ENCODE measurements at places on chromosomes 11 and 22.
A peak's percentile ranks its signal among the peaks of the same experiment; 100 is the strongest.

DNA sequence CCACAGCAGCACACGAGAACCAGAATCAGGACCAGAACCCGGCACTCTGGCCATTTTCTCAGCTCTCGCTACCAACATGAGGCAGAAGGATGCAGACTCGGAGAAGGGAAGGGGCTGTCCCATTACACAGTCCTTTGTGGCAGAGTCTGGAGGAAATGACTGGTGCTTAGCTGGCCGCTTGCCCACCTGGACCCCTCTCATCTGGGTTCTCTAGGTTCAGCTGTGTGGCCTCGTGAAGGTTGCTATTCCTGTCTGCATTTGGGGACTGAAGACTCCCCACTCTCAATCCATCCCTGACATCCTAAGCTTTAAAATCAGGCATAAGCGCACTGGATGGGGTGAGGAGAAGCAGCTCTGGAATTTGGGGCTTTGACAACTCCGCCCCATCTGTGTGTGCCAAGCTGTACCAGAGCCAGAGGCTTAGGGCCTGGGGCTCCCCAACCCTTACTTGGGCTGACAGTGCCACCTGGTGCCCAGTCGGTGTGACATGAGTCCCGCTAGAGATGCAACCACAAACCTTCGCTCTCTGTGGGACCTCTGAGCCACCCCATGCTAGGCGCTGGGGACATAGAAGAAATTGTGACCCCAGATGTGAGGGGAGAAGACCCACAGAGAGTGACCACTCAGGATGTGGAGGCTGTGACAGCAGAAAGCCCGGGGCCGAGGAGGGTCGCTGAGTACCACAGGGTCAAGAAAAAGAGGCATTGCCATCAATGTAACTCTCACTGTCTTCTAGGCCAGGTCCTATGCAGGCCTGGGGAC, 35.8 kb upstream of the FCHSD2 start:
- peak; percentile 79 for DNase-seq

GRCh38 chr11:112885744-112886433, 75.3 kb upstream of the NCAM1 start:
- DNase-seq, result no peak

DNA sequence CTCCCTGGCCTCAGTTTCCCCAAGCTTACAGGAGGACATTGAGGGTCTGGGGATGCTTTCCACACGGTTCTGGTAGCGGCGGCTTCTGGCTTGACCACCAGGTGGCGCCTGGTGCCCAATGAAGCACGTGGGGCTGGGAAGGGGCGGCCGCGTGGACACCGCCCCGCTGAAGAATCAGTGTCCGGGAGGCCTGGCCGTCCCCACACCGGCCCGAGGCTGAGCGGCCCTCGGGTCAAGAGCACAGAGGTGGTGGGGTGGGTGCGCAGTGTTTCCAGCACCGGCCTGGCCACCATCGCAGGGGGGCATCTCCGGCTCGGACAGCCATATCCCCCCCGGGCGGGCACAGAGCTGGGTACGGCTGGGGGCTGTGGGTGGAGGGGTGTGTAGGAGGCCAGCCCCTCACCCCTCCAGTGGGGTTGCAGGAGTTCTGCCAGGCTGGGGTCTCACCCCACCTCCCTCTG, 27.8 kb upstream of the PPARA start:
- no peak for DNase-seq

DNA sequence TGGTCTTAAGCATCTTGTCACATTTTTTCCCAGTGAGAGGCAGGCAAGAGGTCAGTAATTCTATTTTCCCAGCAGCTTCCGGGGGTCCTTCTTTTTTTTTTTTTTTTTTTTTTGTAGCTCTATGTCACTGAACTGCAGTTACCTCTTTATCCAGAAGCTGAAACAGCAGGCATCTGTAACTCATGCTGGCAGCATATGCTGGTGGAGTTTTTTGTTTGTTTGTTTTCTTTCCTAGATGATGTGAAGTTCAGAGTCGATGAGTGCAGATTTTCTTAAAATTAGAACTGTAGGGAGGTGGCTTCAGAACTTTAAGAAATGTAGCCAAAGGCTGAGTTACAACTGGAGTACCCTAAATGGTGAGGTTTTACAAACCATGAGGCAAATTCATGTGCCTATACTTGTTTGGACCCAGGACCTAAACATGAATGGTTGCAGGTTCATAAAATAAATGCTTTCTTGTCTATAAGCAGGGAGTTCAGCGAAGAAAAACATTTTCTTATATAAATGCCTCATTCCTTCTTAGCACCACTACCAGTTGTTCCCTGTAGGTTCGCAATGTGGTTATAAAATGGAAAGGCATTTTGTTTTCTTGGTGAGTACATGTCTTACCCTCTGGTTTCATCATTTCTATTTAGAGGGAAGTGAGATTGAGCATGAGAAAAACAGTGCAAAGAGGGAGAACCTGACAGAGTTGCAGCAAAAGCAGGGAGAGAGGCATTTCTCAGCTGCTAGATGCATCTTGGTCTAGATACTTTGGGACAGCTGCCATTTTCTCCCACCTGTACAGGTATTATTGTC, 84.0 kb downstream of the TRIM44 start:
- no peak for DNase-seq

GRCh38 chr11:4416306-4416705, 22.8 kb upstream of the TRIM21 start:
- DNase-seq, result no peak

DNA sequence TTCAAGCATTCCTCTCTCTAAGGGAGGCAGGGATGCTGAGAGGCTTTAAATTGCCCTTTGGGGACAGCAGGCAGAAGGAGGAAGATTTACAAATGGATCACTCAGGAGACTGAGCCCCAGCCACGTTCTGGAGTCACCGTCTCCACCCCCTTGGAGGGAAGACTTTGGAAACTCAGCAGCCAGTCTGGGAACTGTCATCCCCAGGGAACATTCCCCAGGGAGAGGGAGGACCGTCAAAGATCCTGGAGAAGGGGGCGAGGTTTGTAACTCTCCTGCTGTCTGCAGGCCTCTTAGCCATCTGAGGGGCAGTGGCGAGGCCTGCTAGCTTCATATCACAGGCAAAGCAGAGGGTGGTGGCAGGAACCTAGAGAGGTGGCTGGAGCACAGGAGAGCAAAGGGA, 56.1 kb upstream of the SLC22A12 start:
- no peak for DNase-seq

GRCh38 chr11:123384116-123384515, 46.0 kb upstream of the GRAMD1B start:
- no peak for DNase-seq

DNA sequence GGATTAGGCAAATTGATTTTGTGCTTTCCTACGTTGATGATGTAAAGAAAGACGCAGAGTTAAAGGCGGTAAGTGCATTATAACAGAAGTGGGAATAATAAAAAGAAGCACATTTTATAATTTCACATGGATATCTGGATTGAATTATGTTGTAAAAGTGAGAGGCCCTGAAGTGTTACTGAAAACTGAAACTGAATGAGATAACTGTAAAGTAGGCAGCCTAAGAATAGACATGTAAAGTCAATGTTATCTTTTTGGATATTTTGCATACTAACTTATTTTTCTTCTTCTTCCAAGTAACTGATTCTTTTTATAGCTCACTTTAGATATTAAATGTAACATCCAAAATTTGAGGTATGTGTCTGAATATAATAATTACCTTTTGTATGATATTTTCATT, 28.3 kb downstream of the ANO5 start:
- DNase-seq, result no peak

- DNase-seq, result no peak
Measured at GRCh38 chr11:34654483-34655334, 33.8 kb downstream of the EHF start.

DNA sequence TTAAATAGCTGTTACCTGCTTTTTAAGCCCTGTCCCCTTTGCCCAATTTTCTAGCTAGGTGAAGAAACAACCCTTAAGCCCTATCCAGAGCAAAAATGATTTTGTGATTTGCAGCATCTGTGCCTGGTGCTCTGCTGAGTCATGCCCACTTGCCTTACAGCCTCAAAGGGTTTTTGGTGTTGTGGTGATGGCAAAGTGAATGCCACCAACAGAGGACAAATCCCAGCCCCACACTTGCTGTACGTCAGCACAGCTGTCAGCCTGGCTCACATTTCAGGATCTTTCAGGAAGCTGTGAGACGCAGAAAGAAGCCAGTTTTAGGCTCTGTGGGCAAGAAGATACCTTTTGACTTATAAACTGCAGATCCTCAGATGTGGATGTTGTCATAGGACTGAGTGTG, 401.7 kb downstream of the TENM4 start:
- no peak for DNase-seq

DNA sequence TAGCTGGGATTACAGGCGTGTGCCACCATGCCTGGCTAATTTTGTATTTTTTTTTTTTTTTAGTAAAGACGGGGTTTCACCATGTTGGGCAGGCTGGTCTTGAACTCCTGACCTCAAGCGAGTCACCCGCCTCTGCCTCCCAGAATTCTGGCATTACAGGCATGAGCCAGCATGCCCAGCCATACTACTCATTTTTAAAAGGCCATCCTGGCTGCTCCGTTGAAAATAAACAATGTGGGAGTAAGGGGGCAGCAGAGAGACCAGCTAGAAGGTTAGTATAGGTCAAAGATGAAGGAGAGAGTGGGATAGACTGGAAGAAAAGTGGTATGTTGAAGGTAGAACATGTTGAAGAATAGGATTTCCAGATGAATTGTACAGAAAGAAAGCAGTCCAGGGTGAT, 17.6 kb upstream of the LIN7C start:
- DNase-seq, result peak; percentile 65

GRCh38 chr11:75308116-75308515, 43.3 kb downstream of the ARRB1 start:
- DNase-seq, result no peak

- DNase-seq, result no peak
Measured at GRCh38 chr11:104531075-104531474, 367.1 kb upstream of the PDGFD start.

DNA sequence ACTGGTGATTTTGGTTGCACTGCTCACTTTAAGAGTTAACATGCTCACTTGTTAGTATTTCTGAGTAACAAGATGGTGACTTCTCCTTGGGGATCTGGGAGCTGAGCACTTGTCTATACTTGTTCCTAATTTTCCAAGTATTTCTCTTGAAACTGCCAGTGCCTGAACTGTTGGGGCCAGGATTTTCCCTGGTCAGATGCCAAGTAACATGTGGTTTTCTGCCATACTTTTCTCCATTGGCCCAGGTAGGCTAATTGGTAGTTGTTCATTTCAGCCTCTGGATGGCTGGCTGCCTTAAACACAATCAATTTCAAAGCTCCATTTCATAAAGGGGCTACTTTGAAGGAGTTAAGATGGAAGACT, 35.0 kb downstream of the RNF141 start:
- DNase-seq, result no peak

DNA sequence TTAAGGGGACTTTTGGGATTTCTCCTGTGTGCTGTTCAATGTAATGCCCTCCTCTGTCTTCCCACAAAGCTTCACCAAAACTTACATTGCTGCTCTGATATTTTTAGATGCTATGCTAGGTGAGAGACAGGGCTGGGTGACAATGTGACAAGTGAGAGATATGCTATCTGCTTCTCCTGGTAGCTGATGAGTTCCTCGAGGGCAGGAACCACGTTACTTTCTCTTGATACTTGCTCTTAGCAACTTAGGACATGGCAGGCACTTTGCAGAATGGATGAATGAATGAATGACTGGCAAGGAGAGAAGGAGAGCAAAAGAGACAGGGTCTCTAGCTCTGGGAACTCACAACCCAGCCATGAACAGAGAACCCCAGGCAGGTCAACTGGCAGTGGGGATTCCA, 115.4 kb downstream of the C11orf58 start:
- DNase-seq, result no peak

- no peak for DNase-seq
Measured at GRCh38 chr11:98423933-98424332, 596.8 kb upstream of the CNTN5 start.

GRCh38 chr11:19328586-19329311, 88.0 kb upstream of the E2F8 start:
- no peak for DNase-seq

DNA sequence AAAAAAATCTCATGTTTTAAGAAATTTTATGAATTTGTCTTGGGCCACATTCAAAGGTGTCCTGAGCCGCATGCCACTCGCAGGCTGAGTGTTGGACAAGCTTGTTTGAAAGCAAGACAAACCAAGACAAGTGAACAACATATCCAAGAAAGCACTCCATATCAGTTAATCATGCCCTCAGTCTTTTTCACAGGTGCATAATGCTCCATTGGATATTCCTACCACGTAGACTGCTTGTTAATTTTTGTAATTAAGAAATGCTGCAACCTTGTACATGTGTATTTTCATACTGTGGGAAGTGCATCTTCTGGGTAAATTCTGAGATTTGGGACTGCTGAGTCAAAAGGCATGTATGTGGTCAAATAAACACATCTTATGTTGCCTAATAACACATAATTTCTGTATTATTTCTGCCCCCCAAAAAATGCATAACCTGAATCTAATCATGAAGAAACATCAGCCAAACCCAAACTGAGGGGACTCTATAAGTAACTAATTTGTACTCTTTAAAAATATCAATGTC, 8.2 kb downstream of the RRAS2 start:
- DNase-seq, result no peak

GRCh38 chr11:13207270-13207664, 70.3 kb upstream of the BMAL1 start:
- no peak for DNase-seq

DNA sequence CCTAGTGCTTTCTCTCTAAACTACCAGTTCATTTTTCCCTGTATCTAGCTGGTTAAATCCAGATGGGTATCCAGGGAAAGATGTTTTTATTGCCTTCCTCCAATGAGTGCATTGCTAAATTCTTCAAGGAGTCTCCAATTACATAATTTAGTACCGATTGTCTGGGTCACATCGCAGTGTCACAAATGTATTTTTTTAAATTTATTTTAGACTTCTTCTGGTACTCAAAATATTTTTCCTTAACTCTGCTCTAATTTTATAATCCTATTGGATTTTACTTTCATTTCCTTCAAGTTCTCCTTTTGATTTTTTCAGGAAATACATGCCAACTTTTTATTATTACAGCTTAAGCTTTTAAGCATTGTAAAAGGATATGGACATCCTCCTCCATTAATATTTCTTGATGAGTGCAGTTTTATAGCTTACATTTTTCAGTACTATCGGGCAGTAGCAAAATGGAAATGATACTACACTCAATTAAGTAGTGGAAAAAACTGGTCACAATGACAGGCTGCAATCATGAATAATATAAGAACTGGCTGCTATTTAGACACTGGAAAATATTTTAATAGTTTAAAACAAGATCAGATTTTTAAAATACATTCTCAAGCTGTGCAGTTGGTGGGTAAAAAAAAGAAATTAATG, 20.3 kb downstream of the BBOX1 start:
- DNase-seq, result no peak
